SK-N-SH (cell line): ENCODE measurements at places on chromosomes 7 and 10. TPM values are rescaled to one million over a fixed set of nuclear protein-coding genes. Genes with fewer than 3 reads are reported as not detected.

- no peaks in the 10 kb centered on the region for H3K36me3 ChIP-seq
- no peaks in the 10 kb centered on the region for H3K4me1 ChIP-seq
- no peaks in the 10 kb centered on the region for H3K27me3 ChIP-seq
These were observed 64.6 kb downstream of the KLF6 start for GRCh38 chr10:3720228-3721019.

DNA sequence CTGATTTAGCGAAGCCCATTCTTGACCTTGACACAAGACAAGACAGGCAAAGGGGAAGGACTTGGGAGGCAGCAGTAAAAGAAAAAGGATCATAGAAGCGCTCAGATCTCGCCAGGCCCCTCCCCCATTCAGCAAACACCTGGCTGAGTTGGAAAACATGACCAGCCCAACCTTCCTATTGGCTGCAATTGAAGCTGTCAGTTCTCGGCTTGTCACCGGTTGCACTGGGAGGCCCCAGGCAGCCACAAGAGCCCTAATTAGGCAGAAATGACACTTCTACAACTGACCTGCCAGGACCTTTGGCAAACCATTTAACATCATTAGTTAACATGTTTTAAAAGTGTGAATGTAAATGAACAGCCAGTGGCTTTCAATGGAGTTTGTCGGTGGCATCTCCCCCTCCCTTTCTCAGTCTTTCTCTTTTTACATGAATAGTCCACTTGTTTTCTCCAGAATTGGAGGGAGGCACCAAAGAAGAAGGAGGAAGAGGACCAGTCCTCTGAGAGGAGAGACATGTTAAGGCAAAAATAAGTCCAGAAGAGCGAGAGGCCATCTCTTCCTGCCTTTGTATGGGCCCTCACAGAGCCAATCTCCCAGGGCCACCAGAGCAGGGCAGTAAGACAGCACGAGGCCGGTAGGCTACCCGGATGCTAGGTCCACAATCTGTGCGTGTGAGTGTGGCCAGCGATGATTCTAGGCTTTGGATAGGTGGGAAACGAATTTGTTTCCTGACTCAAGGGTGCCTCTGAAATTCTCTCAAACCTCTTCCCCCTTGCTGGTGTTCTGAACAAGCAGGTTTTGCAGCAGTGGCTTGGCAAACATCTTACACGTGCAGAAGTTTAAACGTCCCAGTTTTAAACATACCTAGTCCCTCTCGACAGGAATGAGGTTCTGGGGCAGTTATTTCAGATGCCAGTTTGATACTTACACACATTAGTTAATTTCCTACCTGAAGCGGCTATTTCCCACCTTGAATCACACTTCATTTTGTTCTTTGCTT is 15.0 kb upstream of the ENO4 start:
- no peak for DNase-seq
- no peak overlapping the region for H3K27ac ChIP-seq
- H3K36me3 ChIP-seq: no peaks in the 10 kb centered on the region

The TAS2R60 gene
- polyA plus RNA-seq: 0.10 TPM in 1 of 2 replicates, not detected in the other

The HTR7 gene
- polyA plus RNA-seq: 0.16 and 0.24 TPM in 2 replicates

The RAB18 gene
- 10.2 and 13.6 TPM in 2 replicates for polyA plus RNA-seq
